ENCODE measurements at places on chromosomes 3 and 15.

- no peak for DNase-seq
Observed at GRCh38 chr3:13796701-13797460, 83.0 kb downstream of the WNT7A start.

DNA sequence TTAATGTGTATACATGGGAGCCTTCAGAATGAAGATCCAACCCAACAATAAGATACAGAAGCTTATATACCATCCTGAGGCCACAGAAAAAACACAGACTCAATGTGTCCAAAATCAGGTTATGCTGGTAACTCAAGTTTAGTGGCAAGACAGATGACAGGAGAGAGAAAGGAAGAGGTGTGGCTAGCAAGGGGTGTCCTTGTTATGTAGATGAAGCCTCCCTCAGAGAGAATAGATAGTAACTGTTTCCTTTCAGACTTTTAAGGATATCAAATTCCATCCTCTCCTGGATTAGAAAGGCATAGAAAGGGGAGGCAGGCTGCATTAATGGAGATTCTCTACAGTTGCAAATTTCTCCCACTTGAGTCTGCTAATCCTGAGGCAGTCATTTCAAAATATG lies 447.4 kb downstream of the GABRB3 start:
- no peak for DNase-seq

DNA sequence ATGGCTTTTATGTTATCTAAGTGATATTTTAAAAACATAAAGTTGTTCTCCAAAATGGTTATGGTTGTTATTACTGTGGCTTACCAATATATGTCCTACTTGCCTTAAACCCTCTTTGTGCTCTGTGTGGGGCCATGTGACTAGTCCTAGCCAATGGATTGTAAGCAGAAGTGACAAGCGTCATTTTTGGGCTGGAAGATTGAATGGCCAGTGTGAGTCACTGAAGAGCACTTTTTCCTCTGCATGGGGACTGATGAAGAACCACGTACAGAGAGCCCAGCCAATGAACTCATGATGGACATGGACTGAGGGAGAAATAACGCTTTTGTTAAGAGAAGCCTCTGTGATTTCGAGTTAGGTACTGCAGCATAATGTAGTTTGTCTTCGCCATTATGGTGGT lies 332.7 kb downstream of the EDEM1 start:
- DNase-seq: no peak

GRCh38 chr15:89105147-89105546 lies 16.9 kb downstream of the ABHD2 start:
- no peak for DNase-seq

DNA sequence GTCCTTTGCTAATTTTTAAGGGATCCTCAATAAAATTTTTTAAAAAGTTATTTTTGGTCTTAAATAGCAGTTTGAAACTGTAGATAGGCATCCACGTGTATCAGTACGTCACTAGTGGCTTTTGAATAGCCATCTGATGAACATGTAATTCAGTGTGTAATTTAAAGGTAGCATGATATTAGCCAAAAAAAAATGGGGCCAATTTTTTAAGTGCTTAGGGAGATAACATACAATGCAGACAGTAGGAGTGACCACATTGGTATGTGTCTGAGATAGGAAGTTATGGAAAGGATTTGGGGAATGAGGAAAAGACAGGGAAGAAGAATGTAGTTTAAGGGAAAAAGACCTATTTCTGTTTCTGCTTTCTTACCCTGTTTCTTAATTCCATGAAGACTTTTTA lies 2.5 kb downstream of the AP4E1 start:
- no peak for DNase-seq

DNA sequence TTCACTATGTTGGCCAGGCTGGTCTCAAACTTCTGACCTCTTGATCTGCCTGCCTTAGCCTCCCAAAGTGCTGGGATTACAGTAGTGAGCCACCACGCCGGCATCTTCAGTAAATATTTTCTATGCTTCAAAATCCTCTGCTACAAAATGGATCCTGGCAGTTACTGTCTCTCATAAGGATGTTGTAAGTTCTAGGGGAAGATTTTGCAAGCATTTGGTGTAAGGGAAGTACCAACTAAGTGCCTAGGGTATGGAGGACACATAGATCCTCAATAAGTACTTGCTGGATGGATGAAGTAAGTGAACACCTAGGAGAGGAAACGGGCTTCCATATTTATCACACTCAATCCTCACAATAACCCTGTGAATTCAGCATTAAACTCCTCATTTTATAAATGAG lies 6.6 kb downstream of the TM4SF4 start:
- no peak for DNase-seq

GRCh38 chr3:122992676-122993075 lies 34.9 kb downstream of the SEMA5B start:
- DNase-seq: no peak

- DNase-seq: no peak
Observed at GRCh38 chr3:137110392-137110996, 152.7 kb downstream of the IL20RB start.

DNA sequence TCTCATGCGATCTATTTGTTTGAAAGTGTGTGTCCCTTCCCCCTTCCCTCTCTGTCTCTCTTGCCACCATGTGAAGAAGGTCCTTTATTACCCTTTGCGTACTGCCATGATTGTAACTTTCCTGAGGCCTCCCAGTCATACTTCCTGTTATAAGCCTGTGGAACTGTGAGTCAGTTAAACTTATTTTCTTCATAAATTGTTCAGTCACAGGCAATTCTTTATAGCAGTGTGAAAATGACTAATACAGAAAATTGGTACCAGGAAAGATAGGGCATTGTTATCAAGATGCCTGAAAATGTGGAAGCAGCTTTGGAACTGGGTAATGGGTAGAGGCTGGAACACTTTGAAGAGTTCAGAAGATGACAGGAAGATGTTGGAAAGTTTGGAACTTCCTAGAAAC lies 743.7 kb upstream of the NECTIN3 start:
- DNase-seq: no peak

- DNase-seq: no peak
Observed at GRCh38 chr3:112056451-112056929, 22.0 kb downstream of the TMPRSS7 start.

- no peak for DNase-seq
Observed at GRCh38 chr3:104901396-104901795, 465.3 kb upstream of the ALCAM start.

DNA sequence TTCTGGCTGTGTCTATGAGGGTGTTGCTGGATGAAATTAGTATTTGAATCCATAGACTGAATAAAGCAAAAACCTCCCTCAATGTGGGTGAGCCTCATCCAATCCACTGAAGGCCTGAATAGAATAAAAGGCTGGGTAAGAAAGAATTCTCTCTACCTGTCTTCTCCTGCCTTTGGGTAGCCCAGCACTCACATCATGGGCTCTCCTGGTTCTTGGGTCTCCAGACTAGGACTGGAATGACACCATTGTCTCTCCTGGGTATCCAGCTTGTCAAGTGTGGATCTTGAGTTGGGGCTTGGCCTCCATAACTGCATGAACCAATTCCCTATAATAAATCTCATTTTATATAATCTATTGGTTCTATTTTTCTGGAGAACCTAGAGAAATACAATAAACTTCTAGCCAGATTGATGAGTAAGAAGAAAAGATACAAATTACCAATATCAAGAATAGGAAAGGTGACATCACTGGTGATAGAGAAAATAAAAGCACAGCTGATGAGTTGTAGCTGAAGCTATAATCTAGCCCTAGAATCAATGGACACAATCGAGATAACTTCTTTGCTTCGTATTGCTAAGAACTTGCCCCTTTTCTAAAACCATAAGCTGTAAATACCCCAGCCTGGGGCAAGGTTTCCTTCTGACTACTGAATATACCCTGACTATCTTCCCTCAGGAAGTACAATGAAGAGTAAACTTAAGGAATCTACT lies 106.4 kb downstream of the ANO10 start:
- no peak for DNase-seq

GRCh38 chr3:194749631-194750490 lies 64.2 kb downstream of the FAM43A start:
- DNase-seq: no peak

DNA sequence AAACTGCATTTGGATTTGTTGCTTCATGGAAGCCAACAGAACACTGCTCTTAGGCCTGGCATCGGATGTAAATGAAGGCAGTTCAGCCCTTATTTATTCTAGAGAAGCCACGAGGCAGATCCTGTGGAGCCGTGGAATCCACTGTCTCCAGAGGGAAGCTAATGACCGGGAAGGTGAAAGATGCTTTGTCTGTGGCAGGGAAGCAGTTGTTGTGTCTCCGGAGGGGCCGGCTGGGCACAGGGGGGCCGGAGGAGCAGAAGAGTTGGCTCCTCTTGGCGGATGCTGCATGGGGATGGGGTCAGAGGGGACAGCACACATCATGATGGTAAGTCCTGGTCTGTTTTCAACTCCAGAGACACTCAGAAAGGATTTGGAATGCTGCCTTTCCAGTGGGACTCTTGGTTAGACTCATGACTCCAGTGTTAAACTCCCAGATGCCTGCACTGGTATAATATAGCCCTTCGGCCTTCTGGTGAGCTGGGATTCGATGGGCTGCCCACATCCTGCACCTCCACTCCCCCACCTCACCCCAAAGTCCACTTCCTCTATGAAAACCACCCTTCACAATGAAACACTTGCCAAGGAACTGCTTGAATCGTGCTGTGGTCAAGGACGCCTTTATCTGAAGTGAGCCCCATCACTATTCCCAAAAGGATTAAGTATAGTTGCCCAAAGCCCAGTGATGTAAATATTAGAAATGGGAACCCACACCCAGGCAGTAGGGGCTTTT lies 33.6 kb downstream of the TPM1 start:
- DNase-seq: no peak

GRCh38 chr15:64905941-64906340 lies 5.8 kb upstream of the ANKDD1A start:
- no peak for DNase-seq

DNA sequence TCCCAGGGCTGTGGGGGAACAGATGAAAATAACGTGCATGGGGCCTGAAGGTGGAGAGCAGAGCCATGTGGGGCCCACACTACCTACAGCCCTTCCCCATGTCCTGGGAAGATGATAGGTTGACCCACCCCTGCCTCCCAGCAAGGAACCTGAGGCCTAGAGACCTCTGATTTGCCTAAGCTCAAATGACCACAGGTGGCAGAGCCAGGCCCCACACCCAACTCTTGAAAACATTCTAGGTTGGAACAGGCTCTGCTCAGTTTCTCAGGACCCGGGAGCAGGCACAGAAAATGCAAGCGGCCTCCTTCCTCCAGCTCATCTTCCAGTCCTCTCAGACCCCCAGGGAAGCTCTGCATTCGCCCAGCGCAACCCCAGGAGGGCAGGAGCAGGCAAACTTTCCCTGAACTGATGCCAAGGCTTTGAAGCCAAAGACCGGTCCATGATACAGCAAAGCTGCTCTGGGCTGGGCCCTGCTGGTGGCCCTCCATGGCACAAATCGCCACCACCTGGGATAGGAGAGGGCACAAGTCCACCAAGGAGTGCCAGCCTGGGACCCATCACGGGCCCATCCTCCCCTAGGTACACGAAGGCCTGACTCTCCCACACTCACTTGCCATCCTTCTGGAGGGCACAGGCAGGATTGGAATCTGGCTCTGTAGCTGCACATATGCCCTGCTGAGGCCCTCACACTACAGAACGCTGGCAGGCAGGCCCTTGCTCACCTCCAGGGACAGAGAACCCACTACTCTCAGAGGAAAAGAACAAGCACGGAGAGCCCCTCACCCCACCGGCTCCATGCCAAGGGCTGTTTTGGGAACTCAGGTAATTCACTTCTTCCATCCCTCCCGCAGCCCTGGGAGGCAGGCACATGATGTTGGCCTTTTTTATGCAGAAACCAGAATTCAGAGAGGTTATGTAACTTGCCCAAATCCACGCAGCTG lies 51.0 kb upstream of the FURIN start:
- DNase-seq: no peak

DNA sequence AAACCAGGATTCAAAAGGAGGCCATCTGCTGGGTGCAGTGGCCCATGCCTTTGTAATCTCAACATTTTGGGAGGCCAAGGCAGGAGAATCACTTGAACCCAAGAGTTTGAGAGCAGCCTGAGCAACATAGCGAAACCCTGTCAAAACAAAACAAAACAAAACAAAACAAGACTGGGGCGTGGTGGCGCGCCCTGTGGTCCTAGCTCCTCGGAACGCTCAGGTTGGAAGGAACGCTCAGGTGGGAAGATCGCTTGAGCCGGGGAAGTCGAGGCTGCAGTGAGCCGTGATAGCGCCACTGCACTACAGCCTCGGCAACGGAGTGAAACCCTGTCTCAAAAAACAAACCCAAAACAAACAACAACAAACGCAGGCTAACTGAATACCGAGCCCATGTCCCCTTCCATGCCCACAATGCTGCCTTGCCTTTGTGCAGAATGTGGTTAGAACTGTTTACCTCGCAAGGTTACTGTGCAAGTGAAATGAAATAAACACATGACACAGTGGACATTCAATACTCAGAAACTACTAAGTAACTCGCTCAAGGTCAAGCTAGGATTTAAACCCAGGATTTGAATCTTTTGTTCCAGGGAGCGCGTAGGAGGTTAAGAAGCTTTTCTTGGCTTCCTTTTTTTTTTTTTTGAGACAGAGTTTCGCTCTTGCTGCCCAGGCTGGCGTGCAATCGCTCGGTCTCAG lies 766 bp upstream of the EMC4 start:
- no peak for DNase-seq

DNA sequence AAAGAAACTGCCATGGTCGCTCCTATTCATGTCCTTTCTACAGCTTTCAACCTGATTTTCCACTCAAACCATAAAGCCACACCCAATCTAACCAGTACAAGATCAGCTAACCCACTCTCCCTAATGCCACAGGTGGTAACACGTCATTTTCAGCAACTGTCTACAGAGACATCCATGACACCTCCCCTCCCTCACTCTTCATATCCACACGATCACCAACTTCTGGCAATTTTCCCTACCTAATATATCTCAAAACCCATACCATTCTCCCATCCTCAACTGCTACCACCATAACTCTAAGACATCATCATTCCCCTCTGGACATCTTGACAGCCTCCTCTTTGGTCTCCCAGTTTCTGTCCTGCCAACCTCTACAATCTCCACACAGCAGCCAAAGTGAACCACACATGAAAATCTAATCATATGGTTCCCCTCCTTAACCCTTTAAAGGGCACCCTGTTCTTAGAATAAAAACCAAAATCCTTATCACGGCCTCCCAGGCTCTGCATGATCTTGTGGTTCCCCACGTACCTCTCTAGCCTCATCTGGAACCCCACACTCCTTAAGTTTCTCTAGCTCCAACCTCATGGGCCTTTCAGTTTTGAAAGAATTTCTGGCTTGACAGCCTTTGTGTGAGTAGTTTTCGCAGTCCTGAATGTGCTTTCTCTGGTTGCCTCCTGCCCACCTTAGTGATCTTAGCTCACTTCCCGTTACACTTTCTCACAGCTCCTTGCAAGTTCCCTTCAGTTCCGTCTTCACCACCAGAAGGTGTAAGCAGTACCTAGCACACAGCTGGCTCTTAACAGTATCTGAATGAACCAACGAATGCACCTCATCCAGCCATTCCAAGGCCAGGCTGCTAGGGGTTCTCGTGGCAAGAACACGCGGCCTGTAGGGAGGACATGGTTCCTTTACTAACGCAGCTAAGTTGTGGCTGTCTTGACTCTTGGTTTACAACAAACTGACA lies 33.4 kb downstream of the SPINK8 start:
- DNase-seq: no peak

- no peak for DNase-seq
Observed at GRCh38 chr3:189561256-189561655, 69.9 kb upstream of the TP63 start.

- no peak for DNase-seq
Observed at GRCh38 chr15:58467722-58468423, 36.1 kb downstream of the LIPC start.

Measured in glutamatergic neuron (in vitro differentiated cells).